Activated naive CD4-positive, alpha-beta T cell (primary cell): ENCODE measurements at places on chromosomes 4 and X.

DNA sequence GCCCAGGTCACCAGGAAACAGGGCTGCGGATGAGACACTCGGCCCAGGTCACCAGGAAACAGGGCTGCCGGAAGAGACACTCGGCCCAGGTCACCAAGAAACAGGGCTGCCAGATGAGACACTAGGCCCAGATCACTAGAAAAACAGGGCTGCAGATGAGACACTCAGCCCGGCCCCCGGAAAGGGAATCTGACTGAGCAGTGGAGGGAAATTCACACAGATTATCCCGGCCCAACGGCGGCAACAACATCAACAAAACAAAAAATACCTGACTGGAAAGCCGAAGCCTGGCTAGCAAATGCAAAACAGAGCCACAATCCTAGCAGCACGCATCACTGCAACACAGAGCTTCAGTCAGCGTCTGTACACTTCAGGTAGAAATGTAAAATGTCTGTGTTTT lies 20.7 kb downstream of the AFAP1 start:
- DNase-seq = no peak

- DNase-seq = no peak
Measured at GRCh38 chr4:184807797-184808712, 17.7 kb downstream of the ACSL1 start.

- no peak for DNase-seq
Measured at GRCh38 chr4:13546142-13546940, 2.0 kb upstream of the NKX3-2 start.

GRCh38 chrX:9867226-9867625 lies 81.0 kb downstream of the SHROOM2 start:
- no peak for DNase-seq

GRCh38 chr4:180925805-180926204 lies 1317.4 kb upstream of the TENM3 start:
- no peak for DNase-seq

GRCh38 chr4:52037689-52038102 lies 403 bp downstream of the SGCB start:
- peak; percentile 15 for DNase-seq

GRCh38 chr4:78627046-78627965 lies 75.7 kb downstream of the ANXA3 start:
- no peak for DNase-seq

DNA sequence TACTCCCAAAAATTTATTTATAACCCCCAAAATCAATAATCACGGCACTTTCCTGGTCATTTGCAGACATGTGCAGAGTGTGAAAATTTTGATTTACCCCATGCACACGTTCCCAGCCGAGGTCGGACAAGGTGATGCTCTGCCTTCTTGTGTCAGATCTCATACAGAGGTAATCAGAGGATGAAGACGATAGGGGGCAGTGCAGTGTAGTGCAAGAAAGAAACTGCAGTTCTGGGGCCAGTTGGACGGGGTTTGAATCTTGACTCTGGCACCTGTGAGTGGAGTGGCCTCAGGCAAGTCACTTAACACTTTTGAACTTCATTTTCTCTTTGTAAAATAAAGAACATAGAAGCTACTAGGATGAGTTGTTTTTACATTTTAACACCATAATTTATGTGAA lies 88.4 kb downstream of the FRMPD3 start:
- DNase-seq = peak; percentile 0

- DNase-seq = no peak
Measured at GRCh38 chr4:73776321-73776729, 36.0 kb downstream of the CXCL8 start.

DNA sequence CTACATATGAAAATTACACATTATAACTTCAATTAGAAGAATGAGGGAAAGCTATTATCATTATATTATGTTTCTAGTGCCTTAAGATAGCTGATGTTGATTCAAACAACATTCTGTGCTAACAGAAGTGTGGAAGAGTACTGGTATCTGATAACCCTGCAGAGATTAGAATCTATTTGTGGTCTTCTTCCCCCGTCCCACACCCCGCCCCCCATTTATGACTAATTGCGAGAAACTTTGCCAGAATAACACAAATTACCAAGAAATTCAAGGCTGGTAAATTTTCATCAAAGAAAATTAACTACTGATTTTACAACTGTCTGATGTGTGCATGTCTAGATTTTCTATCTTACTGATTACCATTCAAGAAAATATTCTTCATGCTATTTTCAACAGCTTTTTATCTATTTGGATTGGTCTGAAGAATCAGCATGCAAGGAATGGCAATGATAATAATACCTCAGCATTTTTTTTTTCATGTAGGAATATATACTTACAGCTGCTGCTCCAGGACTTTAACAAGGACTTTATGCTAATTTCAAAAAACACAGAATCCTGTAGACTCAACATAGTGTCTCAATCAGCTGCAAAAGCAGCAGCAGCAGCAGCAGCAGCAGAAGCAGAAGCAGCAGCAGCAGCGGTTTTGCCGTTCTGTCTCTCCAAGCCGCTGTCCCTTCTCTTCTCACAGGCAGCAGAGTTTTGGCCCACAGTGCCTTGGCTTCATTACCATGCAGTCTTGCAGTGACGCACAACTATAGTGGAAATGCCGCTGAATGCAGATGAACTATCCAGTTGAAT lies 126.7 kb downstream of the FRYL start:
- no peak for DNase-seq

- DNase-seq = no peak
Measured at GRCh38 chr4:122117743-122118142, 34.4 kb upstream of the BLTP1 start.

DNA sequence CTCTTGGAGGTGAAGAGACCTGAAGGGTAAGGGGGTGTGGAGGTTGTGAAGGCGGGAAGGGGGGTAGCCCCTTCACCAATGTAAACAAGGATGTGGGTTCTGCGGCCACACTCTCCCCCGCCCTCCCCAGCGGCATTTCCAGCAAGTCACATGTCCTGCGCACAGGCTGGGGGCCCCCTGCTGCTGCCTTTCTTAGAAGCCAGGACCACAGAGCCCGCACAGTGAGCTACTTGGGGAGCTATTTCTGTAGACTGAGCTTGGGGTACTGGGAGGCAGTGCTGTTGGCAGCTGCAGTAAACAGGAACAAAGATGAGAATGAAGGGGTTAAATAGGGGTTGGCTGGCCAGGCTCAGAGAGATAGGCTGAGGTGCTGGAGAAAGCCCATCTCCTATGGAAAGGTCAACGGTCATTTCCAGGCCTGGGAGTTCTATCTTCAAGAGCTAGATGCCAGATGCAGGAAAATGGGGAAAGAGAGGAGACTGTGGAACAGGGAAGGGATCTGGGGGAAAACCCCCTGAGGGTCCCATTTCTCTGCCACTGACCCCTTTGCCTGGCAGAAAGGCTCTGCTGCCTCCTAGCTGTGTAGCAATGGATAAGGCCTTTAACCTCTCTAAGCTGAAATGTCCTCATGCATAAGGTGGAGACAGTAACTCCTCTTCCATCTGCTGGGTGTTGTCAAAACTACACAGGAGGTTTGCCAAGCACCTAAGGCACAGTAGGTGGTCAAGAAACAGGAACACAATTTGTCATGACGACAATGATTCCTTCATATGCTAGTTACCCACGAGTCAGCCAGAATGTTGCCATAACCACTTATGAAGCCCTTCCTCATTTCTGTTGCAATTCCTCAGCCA lies 18.5 kb upstream of the PIM2 start:
- DNase-seq = peak; percentile 74

DNA sequence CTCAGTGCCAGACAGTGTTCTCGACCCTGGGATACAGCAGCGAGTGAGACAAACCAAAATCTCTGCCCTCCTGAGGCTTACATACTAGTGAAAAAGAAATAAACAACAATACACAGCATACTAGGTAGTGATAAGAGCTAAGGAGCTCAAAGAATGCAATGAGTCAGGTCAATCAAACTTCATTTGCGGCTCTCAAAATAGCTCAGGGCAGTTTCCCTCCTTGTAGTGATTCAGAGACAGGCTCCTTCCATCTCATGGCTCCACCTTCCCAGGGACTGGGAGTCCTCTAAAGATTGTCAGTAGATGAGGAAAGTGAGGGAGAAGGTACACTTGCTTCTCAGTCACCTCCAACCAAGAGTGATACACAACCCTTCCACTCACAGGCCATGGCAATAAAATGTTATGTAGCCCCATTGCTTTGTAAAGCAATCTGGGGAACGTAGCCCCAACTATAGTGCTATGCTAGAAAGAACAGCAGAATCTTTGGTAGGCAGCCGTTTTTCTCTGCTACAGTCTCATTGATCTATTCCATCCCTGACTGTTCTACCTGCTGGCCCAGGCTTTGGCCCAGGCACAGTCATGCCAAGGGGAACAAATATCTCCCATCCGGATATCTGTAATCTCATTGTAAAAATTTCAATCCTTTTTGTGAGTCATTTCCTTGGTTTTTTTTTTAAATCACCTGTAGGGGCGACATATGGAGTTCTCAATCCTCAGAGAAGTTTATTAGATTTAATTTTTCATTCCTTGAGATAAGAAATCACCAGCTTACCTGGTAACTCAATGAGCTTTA lies 183.1 kb upstream of the S100G start:
- no peak for DNase-seq

DNA sequence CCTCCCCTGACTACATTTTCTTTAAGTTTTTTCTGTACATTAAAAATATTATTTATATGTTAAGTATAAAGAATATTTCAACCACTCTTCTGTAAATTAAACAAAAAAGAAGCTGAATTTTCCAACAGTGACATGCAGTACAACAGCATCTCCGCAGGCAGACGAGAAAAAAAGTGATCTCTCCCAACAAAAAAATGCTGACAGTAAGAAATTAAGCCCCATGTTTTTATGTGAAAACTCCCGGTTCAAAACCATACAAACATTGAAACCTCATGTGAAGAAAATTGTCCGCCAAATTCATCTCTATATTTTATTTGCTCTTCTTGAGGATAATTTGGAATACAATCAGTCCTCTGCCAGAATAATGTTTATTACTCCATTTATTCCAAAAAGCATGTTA lies 20.1 kb upstream of the CD99 start:
- no peak for DNase-seq

DNA sequence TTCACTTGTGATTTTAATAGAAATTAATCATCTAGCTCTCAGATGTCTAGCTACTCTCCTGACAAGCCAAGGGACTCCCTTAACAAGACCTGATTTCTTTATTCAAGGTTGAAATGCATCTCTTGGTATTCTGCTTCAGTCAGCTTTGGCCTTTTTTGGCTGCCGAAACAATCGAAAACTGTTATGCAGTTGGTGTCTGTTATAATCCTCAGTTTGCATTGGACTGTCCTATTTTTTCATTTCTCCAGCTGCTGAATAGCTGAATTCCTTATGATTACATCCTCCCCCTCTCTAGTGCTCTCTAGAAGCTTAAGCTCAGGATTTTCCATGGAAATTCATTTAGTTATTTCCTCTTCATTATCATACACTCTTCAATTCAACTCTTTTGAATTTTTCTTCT lies 177.2 kb downstream of the TRIML1 start:
- DNase-seq = no peak

- DNase-seq = no peak
Measured at GRCh38 chr4:36502350-36502749, 220.9 kb downstream of the DTHD1 start.

GRCh38 chr4:105014635-105015034 lies 132.0 kb upstream of the TET2 start:
- no peak for DNase-seq

DNA sequence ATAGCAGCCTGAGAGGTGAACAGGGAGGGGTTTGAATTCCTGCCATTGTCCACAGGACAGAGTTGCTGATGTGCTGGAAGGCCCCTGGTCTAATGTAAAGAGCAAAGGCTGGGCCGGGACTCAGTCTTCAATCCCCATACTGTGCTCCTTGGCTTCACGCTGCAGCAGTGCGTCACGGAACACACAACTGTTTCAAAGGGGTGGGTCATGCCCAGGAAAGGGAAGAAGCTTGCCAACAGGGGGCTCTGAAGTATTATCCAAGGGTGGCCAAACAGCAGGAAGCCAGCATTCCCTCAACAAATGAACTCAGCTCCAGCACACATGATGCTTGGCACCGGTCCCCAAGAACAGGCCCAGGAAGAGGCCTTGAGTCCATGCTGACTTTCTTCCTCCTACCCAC lies 122.5 kb downstream of the NFKB1 start:
- no peak for DNase-seq

GRCh38 chrX:48833542-48834138 lies 1.8 kb downstream of the PCSK1N start:
- DNase-seq = no peak

DNA sequence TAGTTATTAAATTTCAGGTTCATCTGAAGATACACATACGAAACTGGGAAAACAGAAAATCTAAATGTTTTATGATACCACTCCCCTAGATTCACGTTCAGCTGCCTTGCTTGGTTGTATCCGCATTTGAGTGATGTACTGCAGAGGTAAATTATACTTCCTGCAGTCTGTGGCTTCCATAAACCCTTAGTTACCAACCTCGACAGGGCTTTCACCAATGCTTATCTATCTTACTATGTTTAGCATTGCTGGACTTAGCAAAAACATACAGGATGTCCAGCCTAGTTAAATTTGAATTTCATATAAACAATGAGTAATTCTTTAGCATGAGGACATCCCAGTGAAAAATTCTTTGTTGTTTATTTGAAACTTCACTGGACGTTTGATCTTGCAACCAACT lies 108.8 kb downstream of the TMA16 start:
- no peak for DNase-seq

DNA sequence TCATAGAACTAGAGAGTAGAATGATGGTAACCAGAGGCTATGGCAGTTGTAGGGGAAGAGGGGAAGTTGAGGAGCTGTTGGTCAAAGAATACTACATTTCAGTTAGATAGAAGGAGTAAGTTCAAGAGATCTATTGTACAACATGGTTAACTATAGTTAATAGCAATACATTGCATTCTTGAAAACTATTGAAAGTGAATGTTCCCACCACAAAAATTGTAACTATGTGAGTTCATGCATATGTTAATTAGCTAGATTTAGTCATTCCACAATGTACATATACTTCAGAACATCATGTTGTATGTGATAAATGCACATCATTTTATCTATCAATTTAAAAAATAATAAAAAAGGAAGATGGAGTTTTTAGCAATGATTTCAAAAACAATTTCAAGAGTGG lies 125.3 kb upstream of the IL15 start:
- DNase-seq = no peak

- no peak for DNase-seq
Measured at GRCh38 chr4:3615386-3616286, 83.4 kb upstream of the LRPAP1 start.

- DNase-seq = no peak
Measured at GRCh38 chr4:6747294-6748051, 31.5 kb downstream of the BLOC1S4 start.

- DNase-seq = no peak
Measured at GRCh38 chr4:85246055-85246454, 228.9 kb upstream of the ARHGAP24 start.

DNA sequence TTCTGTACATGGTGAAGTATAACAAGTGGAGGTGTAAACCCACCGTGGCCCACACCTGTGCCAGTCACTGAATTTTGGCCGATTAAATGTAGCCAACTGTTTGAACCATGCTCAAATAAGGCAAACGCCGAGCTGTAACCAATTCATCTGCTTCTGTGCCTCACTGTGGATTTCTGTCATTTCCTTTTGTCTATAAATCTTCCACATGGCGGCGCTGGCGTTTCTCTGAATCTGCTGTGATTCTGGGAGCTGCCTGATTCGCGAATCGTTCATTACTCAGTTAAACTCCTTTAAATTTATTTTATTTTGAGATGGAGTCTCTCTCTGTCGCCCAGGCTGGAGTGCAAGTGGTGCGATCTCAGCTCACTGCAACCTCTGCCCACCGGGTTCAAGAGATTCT lies 19.2 kb downstream of the SUPT20HL2 start:
- DNase-seq = no peak
